ENCODE measurements at places on chromosomes 4 and X. TPM values are rescaled to one million over a fixed set of nuclear protein-coding genes. Genes with fewer than 3 reads are reported as not detected.

The SLC9B1 gene
- polyA plus RNA-seq: 1.0 TPM

The TKTL1 gene
- polyA plus RNA-seq: 0.19 TPM

The FAM120C gene
- 6.3 TPM for polyA plus RNA-seq

The CXCL8 gene
- polyA plus RNA-seq: 0.78 TPM

The TRIML2 gene
- polyA plus RNA-seq: not detected

The JAKMIP1 gene
- 2.1 TPM for polyA plus RNA-seq

The CXCR3 gene
- polyA plus RNA-seq: 1.3 TPM

GRCh38 chrX:102833136-102833535 lies 103.9 kb upstream of the RAB40AL start:
- peaks cover 3% of the 10 kb centered on the region for H3K36me3 ChIP-seq
- no peaks in the 10 kb centered on the region for H3K27me3 ChIP-seq
- no peak overlapping the region for H3K27ac ChIP-seq
- DNase-seq: no peak
- no peak overlapping the region for H3K4me3 ChIP-seq
- H3K4me1 ChIP-seq: no peaks in the 10 kb centered on the region

DNA sequence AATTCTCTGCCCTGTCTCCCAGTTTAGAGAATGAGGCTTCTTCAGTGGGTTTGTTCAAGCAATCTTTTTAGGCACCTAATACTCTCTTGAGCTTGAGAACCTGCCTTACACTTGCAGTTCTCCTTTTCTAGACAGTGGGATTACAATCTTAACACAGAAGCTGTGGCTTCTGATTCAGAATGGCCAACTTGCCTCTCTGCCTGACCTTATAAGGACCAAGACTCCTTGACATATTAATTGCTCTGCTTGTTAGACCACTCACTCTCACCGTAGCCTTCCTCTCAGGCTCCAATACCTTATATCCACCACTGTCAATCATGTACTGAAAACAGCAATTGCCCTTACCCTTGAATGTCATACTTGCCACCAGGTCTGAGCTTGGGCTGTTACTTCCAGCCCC lies 338.7 kb upstream of the MAOA start:
- no peak overlapping the region for H3K27ac ChIP-seq
- no peaks in the 10 kb centered on the region for H3K27me3 ChIP-seq
- DNase-seq: no peak
- H3K4me1 ChIP-seq: peaks cover 3% of the 10 kb centered on the region
- H3K36me3 ChIP-seq: no peaks in the 10 kb centered on the region

DNA sequence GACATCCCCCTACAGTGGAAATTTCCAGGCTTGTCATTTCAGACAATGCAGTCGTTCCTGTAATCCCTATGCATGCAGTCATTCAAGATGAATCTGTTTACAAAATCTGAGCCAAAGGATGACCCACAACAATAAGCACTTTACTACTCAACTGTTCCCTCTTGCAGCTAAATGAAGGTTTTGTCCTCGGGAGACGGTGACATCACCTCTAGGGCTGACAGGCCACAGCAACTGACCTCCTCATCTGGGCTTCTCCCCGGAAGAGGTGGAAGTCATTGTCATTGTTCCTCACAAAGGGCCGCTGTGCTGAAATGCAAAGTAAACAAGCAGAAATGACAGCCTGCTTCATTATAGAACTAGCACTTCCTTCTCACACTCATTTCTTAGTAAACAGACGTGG lies 29.2 kb downstream of the CLRN2 start:
- H3K27ac ChIP-seq: no peak overlapping the region
- no peaks in the 10 kb centered on the region for H3K27me3 ChIP-seq
- no peak overlapping the region for H3K4me3 ChIP-seq
- peak; percentile 13 for DNase-seq

GRCh38 chr4:30839583-30840520 lies 119.7 kb downstream of the PCDH7 start:
- H3K27me3 ChIP-seq: no peaks in the 10 kb centered on the region
- H3K36me3 ChIP-seq: no peaks in the 10 kb centered on the region
- H3K4me3 ChIP-seq: no peak overlapping the region
- no peaks in the 10 kb centered on the region for H3K4me1 ChIP-seq
- no peak for DNase-seq

DNA sequence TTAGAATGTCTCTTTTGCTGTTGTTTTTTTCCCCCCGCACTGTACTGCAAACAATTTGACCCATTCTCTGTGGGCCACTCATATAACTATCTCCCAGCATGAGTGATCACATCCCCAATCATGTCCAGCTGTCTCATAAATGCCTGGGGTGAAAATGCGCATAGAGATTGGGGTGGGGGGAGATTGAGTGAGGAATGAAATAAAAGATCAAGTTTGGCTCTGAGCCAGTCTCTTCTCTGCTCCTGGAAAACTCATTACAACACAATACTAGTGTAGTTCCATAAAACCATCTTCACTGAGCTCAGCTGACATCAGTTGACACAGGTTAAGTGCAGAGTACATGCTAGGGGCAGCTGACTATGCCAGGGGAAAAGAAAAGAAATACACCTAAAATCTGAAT lies 96.9 kb downstream of the EGF start:
- peak; percentile 67 for DNase-seq
- no peaks in the 10 kb centered on the region for H3K27me3 ChIP-seq
- peaks cover 12% of the 10 kb centered on the region for H3K4me1 ChIP-seq

- peak; percentile 33 for DNase-seq
- peaks cover 23% of the 10 kb centered on the region for H3K27me3 ChIP-seq
- H3K27ac ChIP-seq: peak overlapping the region; percentile 69
- no peaks in the 10 kb centered on the region for H3K4me1 ChIP-seq
- H3K4me3 ChIP-seq: no peak overlapping the region
- no peaks in the 10 kb centered on the region for H3K36me3 ChIP-seq
Measured at GRCh38 chr4:4396628-4397440, 9.9 kb downstream of the NSG1 start.

DNA sequence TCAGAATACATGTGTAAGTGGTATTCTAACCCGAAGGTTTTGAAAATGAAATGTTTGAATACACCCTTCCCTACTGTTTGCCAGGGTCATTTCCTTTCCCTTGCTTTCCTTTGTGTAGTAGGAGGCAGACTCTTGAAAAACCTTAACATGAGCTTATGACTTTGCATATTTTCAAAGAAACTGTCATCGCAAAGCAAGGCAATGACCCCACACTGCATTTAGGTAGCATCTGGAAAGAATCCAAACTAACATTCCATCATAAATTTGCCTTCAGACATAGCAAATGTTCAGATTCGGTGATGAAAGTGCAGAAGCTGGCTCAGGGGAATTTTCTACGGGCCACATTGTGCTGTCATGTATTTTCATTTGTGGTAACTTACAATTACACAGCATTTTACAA lies 32.3 kb downstream of the SH2D1A start:
- H3K36me3 ChIP-seq: no peaks in the 10 kb centered on the region
- DNase-seq: no peak
- H3K4me3 ChIP-seq: no peak overlapping the region
- H3K27me3 ChIP-seq: no peaks in the 10 kb centered on the region
- H3K27ac ChIP-seq: no peak overlapping the region

DNA sequence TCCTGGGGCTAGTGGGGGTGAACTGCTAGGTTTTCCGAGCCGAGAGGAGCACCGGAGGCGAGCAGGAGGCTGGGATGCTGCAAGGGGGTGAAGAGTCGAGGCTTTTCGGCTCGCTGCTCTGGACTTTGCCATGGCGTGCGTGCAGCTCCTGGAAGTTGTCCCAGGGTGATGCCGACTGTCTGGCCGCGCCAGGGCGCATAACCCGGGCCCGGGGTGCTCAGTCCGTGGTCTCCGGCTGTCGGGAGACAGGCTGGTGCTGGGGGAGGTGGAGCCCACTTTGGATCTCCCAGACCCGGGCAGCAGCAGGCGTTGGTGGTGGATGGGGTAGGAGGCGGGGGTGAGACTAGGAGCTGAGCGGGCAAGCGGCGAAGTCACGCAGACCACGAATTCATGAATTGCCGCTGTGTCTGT lies 793 bp downstream of the GRIA3 start:
- peaks cover 34% of the 10 kb centered on the region for H3K27me3 ChIP-seq
- no peaks in the 10 kb centered on the region for H3K36me3 ChIP-seq
- peak overlapping the region; percentile 23 for H3K4me3 ChIP-seq

DNA sequence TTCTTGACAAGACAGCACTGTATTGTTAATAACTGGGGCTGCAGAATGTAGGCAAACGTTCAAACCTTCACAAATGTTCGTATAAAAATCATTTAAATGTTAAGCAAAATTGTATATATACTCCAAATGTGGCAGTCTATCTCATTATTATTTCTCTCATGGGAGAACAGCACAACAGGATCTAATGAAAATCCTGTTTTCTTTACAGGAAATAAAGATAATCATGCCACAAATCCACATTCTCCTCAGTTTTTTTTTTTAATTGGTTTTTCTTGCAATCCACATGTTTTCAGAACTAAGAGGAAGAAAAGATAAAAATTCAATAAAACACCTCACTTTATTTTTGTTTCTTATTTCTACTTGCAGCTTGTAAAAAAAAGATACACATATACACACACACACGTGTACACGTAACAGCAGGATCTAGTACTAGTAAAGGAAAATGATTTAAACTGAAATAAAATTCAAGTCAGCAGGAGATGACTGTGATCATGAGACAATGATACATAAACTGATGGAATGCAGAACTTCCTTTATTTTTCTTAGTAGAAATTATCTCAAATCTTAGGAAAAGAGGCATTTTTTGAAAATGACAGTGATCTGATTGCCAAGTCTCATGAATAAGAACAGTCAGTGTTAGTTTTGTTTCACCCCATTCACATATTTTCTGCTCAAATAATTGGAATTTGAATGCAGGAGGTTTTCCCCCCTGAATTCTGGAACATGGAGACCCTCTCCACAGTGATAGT lies 11.3 kb downstream of the APBB2 start:
- H3K4me3 ChIP-seq: no peak overlapping the region
- H3K27ac ChIP-seq: no peak overlapping the region
- H3K4me1 ChIP-seq: no peaks in the 10 kb centered on the region
- no peaks in the 10 kb centered on the region for H3K36me3 ChIP-seq

DNA sequence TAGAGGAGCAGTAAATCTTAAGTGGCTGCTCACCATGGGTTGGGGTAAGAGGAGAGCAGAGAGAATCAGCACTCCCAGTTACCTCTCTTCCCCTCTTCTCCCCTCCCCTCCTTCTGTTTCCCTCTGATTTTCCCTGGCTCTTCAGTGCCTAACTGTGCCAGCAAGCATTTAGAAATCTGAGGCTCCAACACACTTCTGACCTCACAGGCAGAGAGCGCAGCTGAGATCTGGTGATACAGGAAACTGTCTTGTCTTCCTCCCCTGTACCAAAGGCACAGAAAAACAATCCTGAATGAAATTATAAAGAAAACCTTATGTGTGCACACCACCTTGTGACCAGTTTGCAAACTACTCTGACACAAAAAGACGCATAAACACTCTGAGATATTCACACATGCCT lies 82.4 kb upstream of the SMIM10 start:
- H3K27me3 ChIP-seq: no peaks in the 10 kb centered on the region
- H3K4me3 ChIP-seq: no peak overlapping the region
- H3K4me1 ChIP-seq: no peaks in the 10 kb centered on the region
- no peak for DNase-seq

DNA sequence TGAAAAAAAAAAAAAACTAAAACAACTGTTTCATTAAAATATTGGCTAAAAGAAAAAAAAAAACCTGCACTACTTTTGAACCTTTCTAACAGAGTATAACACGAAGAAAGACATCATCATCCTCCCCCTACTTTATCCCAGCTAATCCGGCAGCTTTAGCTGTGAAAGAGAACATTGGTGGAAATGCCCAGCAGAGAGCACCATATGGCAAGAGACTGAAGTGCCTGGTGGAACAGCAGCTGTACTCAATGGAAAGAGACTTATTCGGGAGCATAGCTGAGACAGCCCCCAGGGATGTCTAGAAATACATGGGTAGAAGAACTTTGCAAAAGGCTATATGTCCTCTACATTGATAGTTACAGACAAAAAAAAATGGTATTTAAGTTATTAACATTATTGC lies 30.3 kb downstream of the STPG2 start:
- DNase-seq: peak; percentile 5
- no peaks in the 10 kb centered on the region for H3K36me3 ChIP-seq
- no peak overlapping the region for H3K4me3 ChIP-seq
- no peaks in the 10 kb centered on the region for H3K4me1 ChIP-seq

GRCh38 chr4:40143926-40144508 lies 52.8 kb upstream of the RHOH start:
- no peak for DNase-seq
- H3K27me3 ChIP-seq: no peaks in the 10 kb centered on the region
- H3K27ac ChIP-seq: no peak overlapping the region
- no peaks in the 10 kb centered on the region for H3K4me1 ChIP-seq

GRCh38 chrX:39244147-39244546 lies 442.9 kb downstream of the MID1IP1 start:
- no peak overlapping the region for H3K4me3 ChIP-seq
- H3K4me1 ChIP-seq: peaks cover 14% of the 10 kb centered on the region
- no peaks in the 10 kb centered on the region for H3K27me3 ChIP-seq
- no peaks in the 10 kb centered on the region for H3K36me3 ChIP-seq

- no peaks in the 10 kb centered on the region for H3K27me3 ChIP-seq
- no peak overlapping the region for H3K27ac ChIP-seq
- H3K4me3 ChIP-seq: no peak overlapping the region
- DNase-seq: no peak
Measured at GRCh38 chrX:68568136-68568535, 69.3 kb downstream of the YIPF6 start.

DNA sequence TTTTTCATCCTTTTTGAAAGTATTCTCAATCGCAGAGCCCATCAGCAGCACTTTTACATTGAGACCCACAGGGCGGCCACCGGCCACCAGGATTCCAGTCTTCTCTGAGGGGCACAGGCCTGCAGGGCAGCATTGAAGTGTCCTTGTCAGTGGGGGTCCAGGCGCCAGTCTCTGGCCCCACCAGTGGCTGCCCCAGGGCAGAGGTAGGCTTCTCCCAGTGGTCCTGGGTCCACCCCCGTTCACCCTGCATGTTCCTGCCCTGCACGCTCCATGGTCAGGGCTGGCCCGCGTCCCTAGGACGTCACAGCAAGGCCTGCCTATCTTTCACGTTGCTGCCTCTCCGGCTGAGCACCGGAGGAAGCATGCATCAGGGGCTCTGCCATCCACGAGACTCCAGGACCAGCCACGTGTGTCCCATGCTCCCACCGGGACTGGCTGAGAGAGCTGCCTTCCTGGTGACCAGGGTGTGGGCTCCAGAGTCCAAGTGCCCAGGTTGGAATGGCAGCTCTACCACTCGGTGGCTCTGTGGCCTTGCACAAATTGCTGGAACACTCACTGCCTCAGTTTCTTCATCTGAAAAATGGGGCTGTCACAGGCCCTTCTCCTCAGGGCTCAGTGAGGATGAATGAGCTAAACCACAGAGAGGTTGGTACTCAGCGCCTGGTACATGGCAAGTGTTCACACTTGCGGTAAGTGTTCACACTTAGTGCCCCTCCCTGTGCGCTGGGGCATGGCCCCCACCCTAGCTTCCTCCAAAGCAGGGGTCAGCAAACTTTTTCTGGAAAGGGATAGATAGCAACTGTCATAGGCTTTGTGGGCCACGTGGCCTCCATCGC lies 30.7 kb upstream of the JAKMIP1 start:
- H3K27ac ChIP-seq: no peak overlapping the region
- no peaks in the 10 kb centered on the region for H3K4me1 ChIP-seq
- H3K27me3 ChIP-seq: peaks cover 5% of the 10 kb centered on the region
- DNase-seq: no peak
- no peaks in the 10 kb centered on the region for H3K36me3 ChIP-seq

- no peaks in the 10 kb centered on the region for H3K4me1 ChIP-seq
- no peaks in the 10 kb centered on the region for H3K36me3 ChIP-seq
- no peak overlapping the region for H3K4me3 ChIP-seq
- no peaks in the 10 kb centered on the region for H3K27me3 ChIP-seq
- DNase-seq: no peak
Measured at GRCh38 chrX:8043121-8043520, 115.9 kb upstream of the PNPLA4 start.

GRCh38 chr4:173426064-173426463 lies 27.1 kb upstream of the SCRG1 start:
- no peaks in the 10 kb centered on the region for H3K4me1 ChIP-seq
- H3K36me3 ChIP-seq: no peaks in the 10 kb centered on the region
- H3K4me3 ChIP-seq: no peak overlapping the region

All from large intestine (tissue), 12 donors.